Fibroblast of skin of right biceps (primary cell): ENCODE measurements at places on chromosomes 4 and X.

GRCh38 chrX:10030570-10030969, 63.4 kb downstream of the CLDN34 start:
- no peak for DNase-seq

- DNase-seq = peak; percentile 1
Observed at GRCh38 chr4:21476757-21477156, 471.8 kb downstream of the KCNIP4 start.

GRCh38 chr4:42018451-42018850, 28.1 kb downstream of the SLC30A9 start:
- DNase-seq = no peak

- peak; percentile 42 for DNase-seq
Observed at GRCh38 chrX:107716118-107716684, 59.4 kb downstream of the TSC22D3 start.

- peak; percentile 59 for DNase-seq
Observed at GRCh38 chr4:15250021-15250441, 177.8 kb upstream of the C1QTNF7 start.

GRCh38 chr4:68324519-68325262, 25.2 kb downstream of the YTHDC1 start:
- DNase-seq = no peak

GRCh38 chr4:139876337-139876941, 210.8 kb downstream of the MGST2 start:
- DNase-seq = no peak

DNA sequence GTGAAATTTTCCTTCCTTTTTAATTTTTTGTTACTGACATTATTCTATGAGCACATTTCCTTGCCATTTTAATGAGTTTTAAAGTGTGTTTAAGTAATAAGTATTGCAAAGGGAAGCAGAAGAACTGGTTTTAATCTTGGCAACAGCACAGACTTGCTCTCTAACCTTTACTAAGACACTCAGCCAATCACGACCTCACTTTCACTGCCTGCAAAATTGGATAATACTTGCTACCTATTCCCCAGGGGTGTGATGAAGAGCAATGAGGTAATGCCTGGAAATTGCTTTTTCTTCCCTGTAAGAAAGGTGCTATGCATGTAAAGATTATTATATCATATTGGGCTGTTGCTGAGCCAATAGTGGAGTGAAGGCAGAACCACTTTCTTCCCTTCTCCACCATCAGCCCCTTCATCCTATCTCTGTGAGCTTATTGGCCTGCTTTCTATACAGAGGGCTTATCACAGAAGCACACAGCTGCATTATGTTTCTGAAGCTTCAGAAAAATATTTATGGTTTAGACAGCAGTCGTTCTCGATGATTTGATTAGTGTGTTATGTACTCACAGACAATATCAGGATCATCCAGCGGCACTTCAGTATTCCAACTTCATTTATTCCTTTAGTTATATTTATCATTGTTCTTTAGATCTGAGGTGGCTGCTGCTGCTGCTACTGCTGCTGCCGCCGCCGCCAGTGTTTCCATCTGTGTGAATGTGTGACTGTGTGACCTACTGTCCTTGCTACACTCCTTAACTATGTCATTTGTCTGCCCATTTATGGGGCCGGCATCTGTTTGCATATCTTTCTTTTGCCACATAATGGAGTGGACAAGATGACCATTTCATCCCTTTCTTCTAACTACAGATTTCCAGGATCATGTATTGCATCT, 255.1 kb downstream of the C4orf33 start:
- DNase-seq = no peak

DNA sequence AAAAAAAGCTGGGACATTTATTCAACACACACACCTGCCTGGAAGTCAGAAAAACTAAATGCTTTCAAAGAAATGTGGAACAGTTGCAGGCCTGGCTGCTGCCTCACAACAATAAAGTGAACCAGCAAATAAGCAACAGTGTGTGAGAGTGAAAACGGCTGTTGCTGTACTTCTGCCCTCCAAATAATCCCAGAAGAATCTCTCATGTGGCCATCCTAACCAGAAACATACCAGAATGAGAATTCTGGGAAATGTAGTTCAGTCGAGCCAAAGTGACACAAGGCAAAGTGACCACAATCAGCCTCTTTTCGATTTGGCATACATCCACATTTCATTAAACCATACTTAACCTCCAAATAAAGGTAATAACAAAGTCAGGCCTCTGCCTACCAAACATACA, 204.5 kb downstream of the SLC7A11 start:
- DNase-seq = peak; percentile 67

DNA sequence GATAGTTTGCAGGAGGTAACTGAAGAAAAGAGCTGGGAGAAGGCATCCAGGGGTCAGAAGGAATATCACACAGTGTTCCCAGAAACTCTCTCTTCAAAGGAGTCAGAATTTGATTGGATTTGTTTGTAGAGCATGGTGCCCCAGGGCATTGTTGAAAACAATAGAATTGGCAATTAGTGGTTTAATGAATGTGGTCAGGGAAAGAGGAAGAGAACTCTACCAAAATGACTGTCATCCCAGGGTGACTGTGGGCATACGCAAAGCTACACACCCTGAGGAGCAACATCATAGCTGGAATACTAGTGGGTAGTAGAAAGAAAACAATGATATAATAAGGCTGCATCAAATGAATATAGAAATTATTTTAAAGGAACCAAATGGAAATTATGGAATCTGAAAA, 21.5 kb downstream of the TNIP2 start:
- DNase-seq = no peak

GRCh38 chr4:90071289-90072235, 55.6 kb upstream of the CCSER1 start:
- DNase-seq = no peak

GRCh38 chr4:159487284-159487747, 384.4 kb downstream of the RAPGEF2 start:
- DNase-seq = peak; percentile 80

DNA sequence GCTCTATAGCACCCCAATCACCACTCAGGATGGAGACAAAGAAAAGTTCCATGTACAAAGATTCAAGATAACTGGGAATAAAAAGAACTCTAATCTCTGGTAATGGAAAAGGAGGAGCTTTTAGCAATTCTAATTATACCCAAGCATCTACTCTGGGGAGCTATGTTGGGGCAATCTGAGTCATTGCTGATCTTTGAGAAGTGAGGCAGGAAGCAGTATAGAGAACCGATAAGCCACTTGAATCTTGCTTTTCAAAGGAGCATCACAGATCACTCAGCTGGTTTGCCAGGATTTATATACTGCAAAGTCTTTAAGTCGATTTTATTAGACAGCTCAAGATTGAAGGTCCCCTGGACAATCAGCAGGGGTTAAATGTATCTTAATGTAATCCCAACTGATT, 220.0 kb downstream of the ENOX2 start:
- DNase-seq = peak; percentile 53

GRCh38 chr4:33407496-33407895, 2687.3 kb downstream of the PCDH7 start:
- DNase-seq = no peak

DNA sequence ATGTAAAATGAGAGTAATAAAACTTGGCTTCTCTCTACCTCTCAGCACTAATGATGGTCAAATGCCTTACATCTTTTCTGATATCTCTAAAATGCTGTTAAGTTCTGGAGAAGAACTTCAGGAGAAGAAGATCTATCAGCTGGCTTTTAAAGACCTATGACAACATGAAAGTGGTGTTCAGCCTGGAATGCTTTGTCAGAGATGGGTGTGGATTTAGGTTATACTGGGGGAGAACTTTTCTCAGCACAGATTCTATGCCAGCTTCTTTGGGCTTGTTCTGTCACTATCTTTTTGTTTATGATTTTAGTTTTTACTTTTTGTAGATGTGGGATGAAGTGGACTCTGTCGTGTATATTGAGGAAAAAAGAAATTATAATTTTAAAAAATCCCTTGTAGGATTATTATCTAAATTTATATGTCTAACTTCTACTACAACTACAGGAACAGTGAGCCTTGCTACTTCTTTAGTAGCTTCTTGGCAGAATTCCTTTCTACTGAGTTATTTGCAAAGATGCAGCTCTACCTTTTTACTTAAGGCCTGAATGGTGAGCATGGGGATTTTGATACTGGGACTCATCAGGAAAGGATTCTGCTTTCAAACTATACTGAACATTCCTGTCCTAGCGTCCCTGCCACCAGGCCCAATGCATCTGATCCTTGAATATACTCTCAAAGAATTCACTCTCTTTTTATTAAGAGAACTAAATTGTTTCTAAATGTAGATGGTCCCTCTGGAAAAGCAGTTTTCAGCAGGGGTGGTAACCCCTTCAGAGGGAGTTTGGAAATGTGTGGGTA, 19.6 kb downstream of the CYP2U1 start:
- DNase-seq = peak; percentile 22

GRCh38 chr4:98827661-98828060, 101.3 kb downstream of the EIF4E start:
- DNase-seq = no peak

DNA sequence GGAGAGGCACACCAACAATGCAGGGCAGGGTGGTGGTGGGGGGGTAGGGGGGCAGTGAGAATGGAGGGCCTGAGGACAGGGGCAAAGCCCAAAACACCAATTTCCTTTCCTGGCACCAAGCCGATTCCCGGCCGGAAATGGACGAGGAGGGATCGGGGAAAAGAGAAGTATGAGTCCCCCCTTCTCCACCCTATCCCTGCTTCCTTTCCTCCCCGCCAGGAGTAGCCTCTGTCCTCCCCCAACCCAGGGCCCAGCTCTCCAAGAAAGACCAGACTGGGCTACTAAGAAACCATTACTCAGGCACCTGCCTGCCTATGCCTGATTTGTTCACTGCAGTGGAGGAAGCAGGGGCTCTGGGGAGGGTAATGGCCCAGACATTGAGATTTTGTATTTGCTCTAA, 402 bp downstream of the CCDC120 start:
- DNase-seq = no peak

- DNase-seq = peak; percentile 81
Observed at GRCh38 chr4:177182166-177182565, 127.5 kb upstream of the NEIL3 start.

- DNase-seq = no peak
Observed at GRCh38 chrX:104041003-104041402, 1.2 kb downstream of the H2BW2 start.

- no peak for DNase-seq
Observed at GRCh38 chr4:5933996-5934831, 41.3 kb upstream of the CRMP1 start.

DNA sequence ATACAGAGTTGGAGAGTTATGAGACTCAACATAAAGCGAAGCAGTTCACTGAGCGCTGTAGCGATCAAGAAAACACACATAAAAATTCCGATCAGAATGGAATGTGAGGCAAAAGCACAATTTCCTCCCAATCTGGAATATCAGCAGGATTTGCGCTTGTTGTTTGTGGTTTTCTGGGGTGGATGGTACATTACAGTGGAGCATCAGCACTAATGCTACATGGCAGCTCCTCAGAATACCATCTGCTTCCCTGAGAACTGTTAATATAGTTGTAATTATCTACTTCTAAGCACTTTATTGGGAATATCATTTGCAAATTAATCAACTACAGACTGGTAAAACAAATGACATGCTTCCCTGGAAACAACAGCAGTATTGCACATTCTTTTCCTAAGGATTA, 324.1 kb upstream of the PPARGC1A start:
- peak; percentile 17 for DNase-seq

DNA sequence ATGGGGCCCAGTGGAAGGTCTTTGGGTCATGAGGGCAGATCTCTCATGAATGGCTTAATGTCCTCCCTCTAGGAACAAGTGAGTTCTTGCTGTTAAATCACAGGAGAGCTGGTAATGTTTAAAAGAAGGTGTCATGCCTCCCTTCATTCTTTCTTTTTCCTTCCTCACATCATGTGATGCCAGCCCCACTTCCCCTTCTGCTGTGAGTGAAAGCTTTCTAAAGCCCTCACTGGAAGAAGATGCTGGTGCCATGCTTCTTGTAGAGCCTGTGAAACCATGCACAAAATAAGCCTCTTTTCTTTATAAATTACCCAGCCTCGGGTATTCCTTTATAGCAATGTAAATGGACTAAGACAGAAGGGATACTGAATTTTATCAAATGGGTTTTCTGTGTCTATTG, 66.1 kb upstream of the ZNF827 start:
- DNase-seq = no peak

DNA sequence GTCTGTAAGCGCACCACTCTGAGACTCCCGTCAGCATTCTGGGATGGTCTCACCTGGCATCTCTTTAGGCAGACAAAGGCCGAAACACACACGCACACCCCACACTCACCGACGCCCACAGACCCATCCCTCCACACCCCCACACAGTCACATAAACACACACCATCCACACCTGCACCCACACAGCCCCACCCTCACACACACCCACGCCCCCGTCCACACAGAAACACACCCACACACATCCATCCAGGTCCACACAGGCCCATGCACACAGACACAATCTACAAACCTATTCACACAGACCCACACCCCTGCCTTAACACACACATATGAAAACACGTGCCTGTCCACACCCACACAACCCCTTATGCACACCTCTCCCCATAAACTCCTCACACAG, 9.2 kb upstream of the HMX1 start:
- no peak for DNase-seq

GRCh38 chr4:26854701-26855100, 5.9 kb upstream of the STIM2 start:
- DNase-seq = no peak

DNA sequence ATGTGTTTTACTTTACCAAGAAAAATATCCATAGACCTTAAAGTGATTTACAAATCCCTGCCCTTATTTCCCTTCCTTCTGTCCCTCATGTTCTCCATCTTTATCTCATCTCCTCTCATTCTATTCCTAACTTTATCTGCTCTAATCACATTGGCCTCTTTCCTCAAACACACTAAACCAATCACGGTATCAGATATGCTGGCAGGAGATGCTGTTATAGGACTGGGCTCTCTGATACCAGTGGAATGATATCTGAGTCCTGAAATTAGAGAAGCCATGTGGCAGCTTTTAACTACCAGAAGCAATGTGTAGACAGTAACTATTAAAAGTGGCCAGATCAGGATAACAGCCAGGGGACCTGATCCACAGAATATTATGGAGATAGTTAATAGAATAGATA, 49.9 kb upstream of the GIMD1 start:
- DNase-seq = no peak

DNA sequence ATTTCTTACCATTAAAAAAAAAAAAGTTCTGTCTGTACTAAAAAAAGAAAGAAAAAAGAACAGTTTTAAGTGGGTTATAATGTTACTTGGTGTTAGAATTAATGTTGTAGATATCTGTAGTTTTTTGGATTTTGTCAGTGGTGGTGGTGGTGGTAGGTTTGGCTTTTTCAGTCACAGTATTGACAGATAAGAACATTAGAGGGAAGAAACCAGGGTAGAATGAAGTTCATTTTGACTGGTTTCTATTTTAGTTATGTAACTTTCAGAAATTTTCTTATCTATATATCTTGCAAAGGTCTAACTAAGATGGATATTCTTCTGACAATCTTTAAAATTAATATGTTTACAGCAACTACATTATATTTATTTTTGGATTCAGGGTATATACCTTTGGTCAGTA, 105.4 kb downstream of the FBXW7 start:
- no peak for DNase-seq

GRCh38 chr4:38145741-38146140, 185.5 kb downstream of the PTTG2 start:
- peak; percentile 75 for DNase-seq

- no peak for DNase-seq
Observed at GRCh38 chr4:100908540-100908939, 390.7 kb upstream of the EMCN start.
